NK-92 treated with Interleukin-12 subunit alpha and Interleukin-12 subunit beta, amount 100 ng/mL, for 24 hours (cell line): ENCODE measurements at places on chromosomes 7 and 10.

GRCh38 chr7:151251328-151251688 is 2.8 kb upstream of the SMARCD3 start:
- no peak for DNase-seq

- peak; percentile 85 for DNase-seq
These were observed 43.1 kb upstream of the GATAD1 start for GRCh38 chr7:92404170-92404614.

GRCh38 chr7:2030475-2031450 is 202.0 kb downstream of the MAD1L1 start:
- DNase-seq: no peak

GRCh38 chr7:151575410-151575809 is 55.7 kb upstream of the RHEB start:
- no peak for DNase-seq
